ENCODE measurements at places on chromosomes 2 and 18.

- DNase-seq: no peak
Observed at GRCh38 chr18:34158881-34159690, 65.6 kb downstream of the NOL4 start.

DNA sequence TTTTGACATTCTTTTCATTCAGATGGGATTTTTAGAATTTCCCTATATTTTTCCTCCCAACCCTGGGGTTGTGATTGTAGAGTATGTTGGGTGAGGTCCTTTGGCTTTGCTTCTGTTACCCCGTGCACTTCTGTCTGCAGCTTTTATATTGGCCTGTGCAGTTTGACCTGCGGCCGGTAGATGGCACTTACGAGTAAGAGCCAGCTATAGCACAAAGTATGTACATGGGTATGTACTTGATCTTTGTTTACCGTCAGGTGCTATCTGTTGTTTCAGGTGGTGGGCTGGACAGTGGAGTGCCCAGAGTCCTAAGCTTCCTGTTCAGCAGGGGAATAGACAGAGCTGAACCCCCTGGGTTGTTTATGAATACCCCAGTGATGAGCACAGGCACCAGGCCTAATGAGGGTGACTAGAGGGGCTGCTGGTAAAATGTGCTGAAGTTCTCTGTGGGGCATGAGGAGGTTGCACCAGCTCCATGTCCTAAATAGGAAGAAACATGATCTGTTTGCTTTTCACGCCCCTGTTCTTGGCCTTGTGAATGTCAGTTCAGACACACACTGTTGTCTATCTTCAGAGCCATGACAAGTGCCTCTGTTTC lies 58.9 kb upstream of the THUMPD2 start:
- DNase-seq: peak; percentile 46

- DNase-seq: no peak
Observed at GRCh38 chr2:238166391-238167343, 7.9 kb downstream of the ERFE start.

DNA sequence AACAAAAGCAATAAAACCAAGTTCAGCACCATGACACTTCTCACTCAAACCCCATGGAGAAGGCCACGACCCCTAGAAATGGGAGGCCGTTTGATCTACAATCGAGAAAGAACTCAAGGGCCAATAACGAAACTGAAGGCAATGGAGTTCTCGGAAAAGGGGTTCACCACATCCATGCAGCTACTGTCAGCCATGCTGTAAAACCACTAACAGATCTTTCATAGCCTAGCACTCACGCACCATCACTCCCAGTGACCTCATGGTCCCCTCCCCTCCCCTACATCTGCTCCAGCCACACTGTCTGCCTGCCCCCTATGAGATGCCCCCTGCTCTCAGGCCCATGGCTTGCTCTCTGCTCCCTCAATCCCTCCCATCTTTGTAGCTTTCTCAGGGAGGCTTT lies 135.3 kb downstream of the TMEM163 start:
- DNase-seq: no peak

DNA sequence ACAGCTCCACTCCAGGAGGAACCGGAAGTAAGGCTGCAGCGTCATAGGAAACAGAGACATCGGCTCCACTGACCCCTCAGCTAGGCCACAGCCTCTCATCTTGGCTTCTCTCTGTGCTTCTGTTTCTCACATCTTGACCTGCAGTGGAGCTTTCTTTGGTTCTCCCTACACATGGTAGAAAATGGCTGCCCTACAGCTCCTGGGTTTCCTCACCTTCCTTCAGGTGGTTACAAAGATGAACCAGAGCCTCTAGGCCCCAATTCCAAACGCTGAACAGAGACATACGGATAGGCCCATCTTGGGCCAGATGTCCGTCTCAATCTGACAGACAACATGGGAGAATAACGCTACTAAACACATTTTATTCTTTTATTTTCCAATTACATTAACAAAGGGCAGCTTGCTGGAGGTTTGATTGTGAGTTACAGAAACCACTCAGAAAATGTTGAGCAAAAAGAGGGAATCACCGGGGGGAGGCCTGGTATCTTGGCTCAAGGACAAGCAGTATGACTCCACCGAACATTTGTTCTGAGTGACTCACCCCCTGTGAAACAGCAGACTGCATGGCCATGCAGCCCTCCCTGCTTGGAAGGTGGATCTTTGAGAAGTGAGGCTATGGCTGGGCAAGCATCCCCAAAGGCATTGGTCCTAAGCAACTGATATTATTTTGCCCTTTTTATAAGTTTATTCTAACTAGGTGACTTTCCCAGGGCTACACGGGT lies 303.5 kb downstream of the CDCA7 start:
- DNase-seq: peak; percentile 91

GRCh38 chr2:56014046-56014730 lies 90.6 kb upstream of the EFEMP1 start:
- DNase-seq: no peak

GRCh38 chr2:184890311-184890710 lies 292.0 kb downstream of the ZNF804A start:
- DNase-seq: no peak

DNA sequence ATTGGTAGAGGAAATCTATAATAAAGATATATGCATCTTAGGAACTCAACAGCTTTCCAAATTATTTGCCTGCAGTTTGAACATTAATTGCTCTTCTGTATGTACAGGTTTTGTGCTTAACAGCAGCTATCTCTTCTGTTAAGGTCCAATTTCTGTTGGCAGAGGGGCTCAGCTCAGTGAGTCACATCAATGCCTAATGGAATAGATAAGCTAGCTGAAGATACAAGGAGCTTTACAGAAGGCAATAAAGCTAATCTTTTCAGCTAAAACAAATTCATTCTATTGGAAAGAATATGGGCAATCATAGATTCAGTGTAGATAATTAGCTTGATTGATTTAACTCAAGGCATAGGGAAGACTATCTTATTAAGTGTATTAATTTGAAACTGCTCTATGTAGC lies 58.4 kb upstream of the UNC80 start:
- no peak for DNase-seq

- DNase-seq: no peak
Observed at GRCh38 chr2:205103699-205104098, 558.4 kb downstream of the PARD3B start.

DNA sequence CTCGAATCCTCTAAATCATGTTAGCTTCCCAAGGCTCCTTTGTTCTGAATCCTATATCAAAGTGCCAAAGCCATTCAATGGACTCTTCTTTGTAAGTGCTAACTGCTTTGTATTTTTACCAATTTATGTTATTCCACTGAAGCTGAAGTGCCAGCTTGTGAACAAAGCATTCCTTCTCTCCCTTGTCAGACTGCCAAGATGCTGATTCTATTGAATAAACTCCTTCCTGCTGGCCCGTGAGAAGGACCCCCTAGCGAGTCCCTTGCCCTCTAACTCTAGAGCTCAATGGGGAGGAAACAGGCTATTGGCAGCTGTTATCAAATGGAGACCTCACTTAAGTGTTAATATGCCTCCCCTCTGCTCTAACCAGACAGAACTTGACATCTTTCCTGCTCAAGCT lies 1097.9 kb upstream of the CNTNAP5 start:
- DNase-seq: no peak

DNA sequence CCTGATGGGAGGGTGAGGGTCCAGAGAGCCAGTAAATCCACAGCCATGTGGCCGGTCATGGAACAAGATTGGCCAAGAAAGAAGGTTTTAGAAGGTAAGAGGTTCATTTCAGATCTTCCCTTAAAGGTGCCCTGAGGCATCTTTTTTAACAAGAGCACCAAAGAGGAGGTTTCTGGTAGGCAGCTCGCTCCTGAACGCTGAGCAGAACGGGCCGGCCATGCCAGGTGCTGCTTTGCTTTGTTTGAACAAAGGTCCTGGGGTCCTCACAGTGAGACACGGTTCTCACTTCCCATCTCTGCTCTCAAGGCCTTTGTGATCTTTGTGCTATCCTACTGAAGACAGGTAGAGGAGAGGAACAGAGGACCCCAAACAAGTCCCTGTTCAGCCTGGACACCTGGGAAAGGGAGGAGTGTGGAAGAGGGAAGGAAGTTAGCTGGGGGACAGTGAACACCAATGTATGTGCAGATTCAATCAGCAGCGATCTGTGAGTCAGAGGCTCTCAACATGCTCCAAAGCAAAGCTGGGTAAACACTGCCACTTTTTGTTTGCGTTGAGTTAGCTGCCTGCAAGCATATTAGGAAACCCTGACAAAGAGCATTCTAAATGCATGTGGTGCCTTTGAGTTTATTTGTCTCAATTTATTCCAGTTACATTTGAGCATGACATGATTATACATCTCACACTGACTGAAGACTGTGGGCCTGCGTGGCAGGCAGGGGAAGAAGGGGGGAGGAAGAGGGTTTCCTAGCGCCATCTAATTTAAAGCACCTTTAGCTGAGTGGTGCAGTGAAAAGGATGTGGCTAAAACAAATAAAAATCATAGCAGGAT lies 102.4 kb downstream of the ASB1 start:
- peak; percentile 66 for DNase-seq

GRCh38 chr2:156430236-156430979 lies 5.8 kb upstream of the GPD2 start:
- DNase-seq: no peak

- DNase-seq: no peak
Observed at GRCh38 chr2:189439342-189439741, 1.9 kb upstream of the WDR75 start.

GRCh38 chr2:10303181-10303693 lies 533 bp downstream of the HPCAL1 start:
- no peak for DNase-seq

All from AG10803 (cell line).